ENCODE measurements at places on chromosomes 3 and 15.

DNA sequence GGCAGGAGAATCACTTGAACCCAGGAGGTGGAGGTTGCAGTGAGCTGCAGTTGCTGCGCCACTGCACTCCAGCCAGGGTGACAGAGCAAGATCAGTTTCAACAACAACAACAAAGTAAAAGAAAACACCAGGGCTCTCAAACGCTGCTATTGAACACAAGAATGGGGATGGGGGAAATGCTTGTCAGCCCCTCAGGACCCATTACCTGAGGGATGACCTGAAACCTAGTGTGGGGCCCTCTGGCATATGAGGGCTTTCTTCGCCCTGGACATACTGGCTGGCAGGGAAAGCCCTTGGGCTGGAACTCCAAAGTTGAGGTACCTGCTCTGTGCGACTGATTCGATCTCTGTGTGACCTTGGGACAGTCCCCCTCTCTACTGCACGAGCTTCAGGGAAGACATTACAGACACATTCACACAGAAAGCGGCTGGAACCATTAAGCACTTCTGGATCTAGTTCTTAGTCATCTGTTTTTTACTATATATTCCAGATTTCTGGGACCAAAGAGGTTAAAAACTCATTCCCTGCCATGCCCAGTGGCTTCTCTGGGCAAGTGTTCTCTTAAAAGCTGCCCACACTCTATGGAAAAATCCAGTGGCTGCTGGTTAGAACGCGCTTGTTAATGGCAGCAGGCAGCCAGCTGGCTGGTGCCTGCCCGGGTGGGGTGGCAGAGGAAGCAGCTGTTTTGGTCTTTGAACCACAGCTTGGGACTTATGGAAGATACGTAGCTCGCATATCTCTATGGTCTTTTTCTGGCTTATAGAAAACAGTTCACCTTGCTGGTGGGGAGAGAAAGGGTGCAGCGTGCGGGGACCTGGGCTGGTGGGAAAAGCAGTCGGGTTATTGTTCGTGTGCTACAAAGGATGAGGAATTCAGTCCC, 57.2 kb downstream of the ATP1B3 start:
- no peak for DNase-seq

- DNase-seq, result peak; percentile 31
Measured at GRCh38 chr15:29968895-29969561, 113.7 kb upstream of the GOLGA8J start.

GRCh38 chr15:40340740-40341400, at the start of gene CCDC9B:
CCDC9B (minus strand) TSS chr15:40340939; CDS start chr15:40340819, 120 bp downstream.
- no peak for DNase-seq

DNA sequence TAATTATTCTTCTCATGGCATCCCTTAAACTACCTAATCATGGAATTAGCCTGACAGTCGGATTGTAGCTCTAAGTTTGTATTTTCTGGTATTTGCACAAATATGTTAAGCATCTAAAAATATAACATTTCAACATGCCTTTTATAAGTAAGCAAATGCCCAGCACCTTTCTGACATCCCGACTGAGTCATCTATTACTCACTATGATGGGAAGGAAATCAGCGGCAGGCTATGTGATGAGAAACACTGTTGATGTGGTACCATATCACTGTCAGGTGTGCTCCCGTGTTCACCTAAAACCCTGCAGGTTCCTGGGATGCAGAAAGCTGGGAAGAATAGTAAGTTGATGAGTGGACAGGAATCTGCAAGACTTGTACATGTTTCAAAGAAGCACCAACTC, 367.8 kb upstream of the IL12A start:
- DNase-seq, result no peak

GRCh38 chr3:136008221-136008620, 42.7 kb downstream of the PPP2R3A start:
- no peak for DNase-seq

DNA sequence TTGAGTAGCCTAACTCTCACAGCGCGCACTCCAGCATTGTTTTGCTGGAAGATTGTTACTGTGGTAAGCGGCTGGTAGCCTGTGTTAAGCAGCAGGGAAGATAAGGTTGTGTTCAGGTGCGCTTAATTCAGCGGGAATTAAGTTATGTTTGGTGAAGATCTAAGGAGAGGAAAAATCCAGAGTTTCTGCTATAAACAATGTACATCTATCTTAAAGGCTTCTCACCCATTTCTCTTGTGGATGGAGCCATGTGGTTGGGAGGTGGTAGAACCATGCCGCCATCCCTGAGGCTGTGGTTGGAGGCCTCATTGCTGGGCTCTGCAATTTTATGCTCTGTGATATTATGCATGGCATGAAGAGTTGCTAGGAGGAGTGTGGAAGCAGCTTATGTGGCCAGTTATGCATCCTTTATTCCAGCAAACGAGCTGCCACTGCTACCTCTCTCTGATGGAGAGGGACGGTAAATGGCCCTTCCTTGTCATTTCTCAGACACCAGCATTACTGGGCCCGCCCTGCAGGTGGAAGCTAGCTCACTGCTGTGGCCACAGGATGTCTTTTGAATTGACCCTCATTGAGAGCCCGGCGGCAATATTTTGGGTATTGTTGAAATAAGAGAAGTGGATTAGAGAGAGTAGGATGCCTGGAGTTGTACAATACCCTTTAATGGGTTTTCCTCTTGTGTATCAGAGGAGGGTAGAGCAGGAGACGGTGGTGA, 1.3 kb downstream of the MINAR1 start:
- peak; percentile 55 for DNase-seq

DNA sequence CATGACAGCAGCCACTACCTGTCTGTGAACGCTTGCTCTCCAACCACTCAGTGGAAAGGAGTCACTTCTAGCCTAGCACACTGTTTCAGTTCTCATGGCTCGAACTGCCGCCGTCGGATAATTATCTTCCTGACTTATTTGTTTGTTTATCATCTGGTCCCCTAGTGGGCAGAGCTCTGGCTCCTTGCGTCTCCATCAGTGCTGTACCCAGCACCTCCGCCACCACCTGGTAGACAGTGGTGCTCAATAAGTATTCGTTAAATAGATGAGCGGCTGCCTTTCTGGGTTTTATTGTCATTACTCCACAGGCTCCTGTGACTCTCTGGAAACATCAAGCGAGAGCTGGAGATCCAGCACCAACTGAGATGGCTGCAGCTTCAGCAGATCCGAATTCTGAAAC, 297.5 kb downstream of the NTRK3 start:
- DNase-seq, result no peak

- no peak for DNase-seq
Measured at GRCh38 chr3:169403855-169404519, 259.5 kb downstream of the MECOM start.

GRCh38 chr15:79307251-79307650, 3.7 kb upstream of the TMED3 start:
- no peak for DNase-seq

GRCh38 chr3:146156666-146157314, 4.2 kb downstream of the PLOD2 start:
- no peak for DNase-seq

DNA sequence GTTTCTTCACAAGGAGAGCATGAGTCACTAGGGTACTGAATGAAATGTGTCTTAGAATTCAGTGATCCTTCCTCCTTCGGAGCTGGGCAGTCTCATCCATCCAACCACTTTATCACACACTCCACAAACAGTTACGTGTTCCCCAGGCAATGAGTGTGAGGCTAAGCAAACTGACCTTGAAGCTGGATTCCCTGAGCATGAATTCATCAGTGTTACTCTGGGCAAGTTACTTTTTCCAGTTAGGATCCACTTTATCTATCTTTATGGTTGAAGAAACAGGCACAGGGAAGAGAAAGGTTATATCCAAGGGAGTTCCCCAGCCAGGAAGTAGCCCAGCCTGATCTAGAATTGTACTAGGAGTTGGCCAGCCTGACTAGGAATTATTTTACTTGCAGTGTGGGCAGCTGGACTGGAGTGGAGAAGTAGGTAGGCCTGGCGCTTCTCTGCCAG, 17.1 kb upstream of the GCNT3 start:
- DNase-seq, result no peak

GRCh38 chr3:133954717-133955360, 59.2 kb upstream of the RAB6B start:
- DNase-seq, result no peak

- DNase-seq, result no peak
Measured at GRCh38 chr15:56982987-56983386, 64.5 kb downstream of the TCF12 start.

DNA sequence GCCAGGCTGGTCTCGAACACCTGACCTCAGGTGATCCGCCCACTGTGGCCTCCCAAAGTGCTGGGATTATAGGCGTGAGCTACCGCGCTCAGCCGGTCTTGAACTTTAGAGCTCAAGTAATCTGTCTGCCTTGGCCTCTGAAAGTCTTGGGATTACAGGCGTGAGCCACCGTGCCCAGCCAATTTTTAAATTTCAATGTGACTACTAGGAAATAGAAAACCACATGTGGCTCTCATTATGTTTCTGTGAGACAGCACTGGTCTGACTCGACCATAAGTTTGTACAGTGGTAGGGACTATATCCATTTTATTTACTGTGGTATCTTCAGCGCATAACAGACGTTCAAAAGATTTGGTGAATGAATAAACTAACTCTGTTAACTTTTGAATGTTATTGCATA, 9.1 kb downstream of the ZFAND6 start:
- no peak for DNase-seq

- peak; percentile 41 for DNase-seq
Measured at GRCh38 chr15:74531144-74531811, 9.7 kb upstream of the ARID3B start.

DNA sequence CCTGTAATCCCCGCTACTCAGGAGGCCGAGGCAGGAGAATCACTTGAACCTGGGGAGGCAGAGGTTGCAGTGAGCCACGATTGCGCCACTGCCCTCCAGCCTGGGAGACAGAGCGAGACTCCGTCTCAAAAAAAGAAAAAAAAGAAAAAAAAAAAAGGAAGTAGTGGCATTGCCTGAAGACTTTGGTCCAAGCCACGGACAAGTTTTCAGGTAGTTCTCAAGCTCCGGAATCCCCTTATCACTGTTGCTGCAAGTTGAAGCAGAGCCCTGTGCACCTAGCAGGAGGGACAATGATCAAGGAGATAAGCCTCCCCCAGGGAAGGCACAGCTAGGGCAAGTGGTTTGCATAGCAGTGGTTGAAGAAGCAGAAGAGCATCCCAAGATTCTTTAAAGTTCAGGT, 97.6 kb downstream of the MEX3B start:
- no peak for DNase-seq
